NCI-H1694 (cell line): ENCODE measurements at places on chromosomes 7 and 10.

DNA sequence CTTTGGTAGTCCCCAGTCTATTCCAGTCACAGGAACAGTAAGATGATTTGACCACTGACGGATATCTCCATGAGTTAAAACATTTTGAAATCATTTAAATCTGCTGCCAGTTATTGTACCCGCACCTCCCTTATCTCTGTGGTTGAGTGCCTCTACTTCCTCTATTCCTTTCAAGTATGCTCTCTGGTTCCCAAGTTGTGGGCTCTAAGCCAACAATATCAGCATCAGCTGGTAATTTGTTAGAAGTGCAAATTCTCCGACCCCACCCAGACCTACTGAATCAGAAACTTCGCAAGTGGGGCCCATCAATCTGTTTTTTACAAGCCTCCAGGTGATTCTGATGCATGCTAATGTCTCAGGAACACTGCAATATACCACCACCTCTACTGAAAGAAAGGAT lies 235.5 kb downstream of the CCSER2 start:
- no peak for DNase-seq

DNA sequence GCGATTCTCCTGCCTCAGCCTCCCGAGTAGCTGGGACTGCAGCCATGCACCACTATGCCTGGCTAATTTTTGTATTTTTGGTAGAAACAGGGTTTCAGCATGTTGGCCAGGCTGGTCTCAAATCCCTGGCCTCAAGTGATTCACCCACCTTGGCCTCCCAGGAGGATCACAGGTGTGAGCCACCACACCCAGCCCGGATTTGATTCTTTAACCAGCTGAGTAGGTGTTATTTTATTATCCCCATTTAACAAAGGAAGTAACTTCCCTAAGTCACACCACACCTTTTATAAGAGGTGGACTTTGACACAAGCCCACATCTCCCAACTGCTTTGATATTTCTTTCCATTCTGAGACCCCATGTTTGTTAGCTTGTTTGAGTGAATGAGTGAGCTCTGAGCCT lies 25.0 kb downstream of the SLC25A28 start:
- DNase-seq = no peak

- DNase-seq = no peak
These were observed 136.5 kb upstream of the ADARB2 start for GRCh38 chr10:1873661-1874315.

DNA sequence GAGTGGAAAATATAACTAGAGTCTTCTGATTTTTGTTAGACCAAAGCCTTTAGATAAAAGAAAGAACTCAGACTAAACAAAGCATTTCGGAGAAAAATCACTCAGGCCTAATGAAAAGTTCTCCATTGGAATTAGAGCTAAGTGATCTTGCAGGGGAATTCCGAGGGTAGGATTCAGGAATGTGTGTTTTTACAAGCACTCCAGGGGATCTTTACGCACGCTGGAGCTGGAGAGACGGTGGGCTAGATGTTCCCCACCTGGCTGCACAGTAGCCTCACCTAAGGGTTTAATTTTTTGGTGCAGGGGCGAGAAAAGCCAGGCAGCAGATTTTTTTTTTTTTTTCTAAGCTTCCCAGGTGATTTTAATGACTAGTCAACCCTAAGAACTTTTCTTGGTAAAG lies 7.9 kb upstream of the PAPSS2 start:
- DNase-seq = no peak

GRCh38 chr10:6649903-6650302 lies 69.8 kb upstream of the PRKCQ start:
- no peak for DNase-seq

- DNase-seq = no peak
These were observed 385.7 kb downstream of the TNS3 start for GRCh38 chr7:47196106-47196645.

DNA sequence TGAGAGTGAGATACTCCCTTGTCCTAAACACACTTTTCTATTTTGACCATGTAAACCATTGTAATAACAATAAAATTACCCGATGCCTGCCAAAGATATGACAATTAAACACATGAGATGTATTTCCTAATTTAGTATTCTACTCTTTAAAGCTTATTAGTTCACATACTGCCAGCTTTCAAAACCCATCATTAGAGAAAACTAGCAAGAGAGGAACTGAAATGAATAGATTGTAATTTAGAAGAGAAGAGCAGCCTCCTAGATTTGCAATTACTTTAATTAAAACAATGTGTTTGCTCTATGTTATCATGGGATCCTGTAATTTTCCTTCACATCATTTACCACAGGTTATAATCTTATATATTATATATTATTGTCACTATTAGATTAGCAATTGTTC lies 428.2 kb downstream of the THSD7A start:
- DNase-seq = no peak

GRCh38 chr10:78981970-78982281 lies 86.8 kb upstream of the ZMIZ1 start:
- DNase-seq = no peak

- DNase-seq = no peak
These were observed 67.9 kb downstream of the OAT start for GRCh38 chr10:124350806-124351205.

DNA sequence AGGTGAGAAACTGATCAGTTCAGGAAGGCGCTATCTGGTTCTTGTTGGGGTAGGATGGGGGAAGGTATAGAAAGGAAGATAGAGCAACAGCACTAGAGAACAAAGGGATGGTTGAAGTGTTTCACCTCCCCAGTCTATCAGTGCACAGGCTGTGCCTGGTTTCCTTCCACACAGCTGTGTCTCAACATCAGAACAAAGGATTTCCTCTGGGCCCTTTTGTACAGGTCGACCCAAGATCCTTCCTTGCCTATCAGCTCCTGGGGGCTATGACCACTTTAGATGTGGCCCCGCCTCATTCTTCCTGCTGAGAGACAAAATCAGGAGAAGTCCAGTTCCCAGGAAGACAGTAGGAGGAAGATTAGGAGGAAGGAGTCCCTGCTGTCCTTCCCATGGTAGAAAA lies 65.6 kb downstream of the NAMPT start:
- no peak for DNase-seq

DNA sequence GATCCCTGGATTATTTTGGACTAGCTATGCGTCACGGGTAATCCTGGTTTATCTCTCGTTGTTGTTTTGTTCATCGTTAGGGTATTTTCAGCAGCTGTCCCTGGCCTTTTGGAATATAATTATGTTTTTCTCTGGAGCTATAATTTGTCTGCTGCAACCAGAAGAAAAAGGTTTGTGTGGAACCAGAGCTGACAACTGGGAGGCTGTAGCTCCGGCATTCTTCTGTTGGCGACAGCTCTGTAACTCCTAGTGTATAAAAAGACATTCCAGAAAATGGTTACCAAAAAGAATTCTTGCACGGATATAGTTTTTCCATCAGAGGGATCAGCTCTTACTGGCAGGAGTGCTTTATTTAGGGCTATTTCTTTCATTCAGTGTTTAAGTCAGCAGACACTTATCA lies 130.9 kb upstream of the PRR15 start:
- no peak for DNase-seq

- DNase-seq = no peak
These were observed 761.4 kb downstream of the LRMDA start for GRCh38 chr10:76192694-76193320.

DNA sequence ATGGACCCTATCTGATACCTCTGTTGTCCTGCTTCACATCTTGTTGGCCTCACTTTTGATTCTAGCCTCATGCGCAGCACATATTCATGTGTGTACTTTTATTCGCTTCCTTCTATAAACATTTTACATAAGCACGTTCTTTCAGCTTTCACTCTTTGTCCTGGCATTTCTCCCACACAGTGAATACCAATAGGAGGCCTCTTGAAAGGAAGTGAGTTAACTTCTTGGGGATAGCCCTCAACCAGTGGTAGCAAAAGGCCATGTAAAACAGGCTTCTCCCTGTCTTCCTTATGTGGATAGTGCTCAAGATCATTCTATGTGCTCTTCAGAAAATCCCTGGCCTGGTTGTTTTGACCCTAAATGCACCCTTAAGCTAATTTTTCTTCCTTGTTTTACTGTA lies 633.9 kb upstream of the MBL2 start:
- no peak for DNase-seq

DNA sequence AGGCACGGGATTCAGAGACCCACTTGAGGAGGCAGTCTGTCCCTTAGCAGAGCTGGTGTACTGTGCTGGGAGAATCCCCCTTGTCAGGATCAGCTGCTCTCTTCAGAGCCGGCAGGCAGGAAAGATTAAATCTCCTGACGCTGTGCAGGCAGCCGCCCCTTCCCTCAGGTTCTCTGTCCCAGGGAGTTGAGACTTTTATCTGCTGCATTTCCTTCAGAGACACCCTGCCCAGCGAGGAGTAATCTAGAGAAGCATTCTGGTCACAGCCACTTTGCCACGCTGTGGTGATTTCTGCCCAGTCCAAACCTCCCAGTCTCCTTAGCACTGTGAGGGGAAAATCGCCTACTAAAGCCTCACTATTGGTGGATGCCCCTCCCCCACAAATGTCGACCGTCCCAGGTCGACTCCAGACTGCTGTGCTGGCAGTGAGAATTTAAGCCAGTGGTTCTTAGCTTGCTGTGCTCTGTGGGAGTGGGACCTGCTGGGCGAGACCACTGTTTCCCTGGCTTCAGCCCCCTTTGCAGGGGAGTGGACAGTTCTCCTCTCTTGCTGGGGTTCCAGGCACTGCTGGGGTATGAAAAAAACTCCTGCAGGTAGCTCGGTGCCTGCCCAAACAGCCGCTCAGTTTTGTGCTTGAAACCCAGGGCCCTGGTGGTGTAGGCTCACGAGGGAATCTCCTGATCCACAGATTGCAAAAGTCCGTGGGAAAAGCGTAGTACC lies 265.4 kb downstream of the ZWINT start:
- DNase-seq = no peak

DNA sequence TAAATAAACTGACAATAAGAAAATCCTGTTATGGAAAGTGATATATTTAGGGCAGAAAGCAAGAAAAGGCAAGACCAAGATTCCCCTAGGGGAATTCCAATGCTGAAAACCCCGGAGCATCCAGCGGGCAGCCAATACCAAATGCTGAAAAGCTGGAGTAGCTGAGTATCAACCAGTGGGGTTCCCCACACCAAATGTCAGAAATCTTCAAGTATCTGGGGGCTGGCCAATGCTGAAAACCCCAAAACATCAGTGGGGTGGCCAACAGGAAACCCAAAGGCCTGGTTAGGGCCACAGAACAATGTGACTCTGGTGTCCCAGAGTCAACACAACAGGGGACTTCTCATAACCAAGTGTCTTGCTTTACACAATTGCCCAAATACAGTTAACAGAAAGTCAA lies 271.8 kb upstream of the CACNA2D1 start:
- DNase-seq = no peak

GRCh38 chr10:77016278-77016815 lies 621.3 kb downstream of the KCNMA1 start:
- no peak for DNase-seq
